Hair follicular keratinocyte (primary cell): ENCODE measurements at places on chromosomes 5 and 9. TPM values are rescaled to one million over a fixed set of nuclear protein-coding genes. Genes with fewer than 3 reads are reported as not detected.

The CORO2A gene
- 21.3 and 22.3 TPM in 2 replicates for total RNA-seq

The SDHA gene
- total RNA-seq = 191 and 254 TPM in 2 replicates

The PDGFRB gene
- 0.23 and 3.3 TPM in 2 replicates for total RNA-seq

The PCDHB4 gene
- 0.34 TPM in 1 of 2 replicates, not detected in the other for total RNA-seq

The ZNF366 gene
- not detected in 2 replicates for total RNA-seq

The LHX3 gene
- total RNA-seq = not detected in 2 replicates

The PLPPR1 gene
- total RNA-seq = not detected in 2 replicates
